ENCODE measurements at places on chromosomes 1 and 21.

GRCh38 chr1:12774801-12775345 is 1.3 kb downstream of the PRAMEF12 start:
- DNase-seq: peak; percentile 41

DNA sequence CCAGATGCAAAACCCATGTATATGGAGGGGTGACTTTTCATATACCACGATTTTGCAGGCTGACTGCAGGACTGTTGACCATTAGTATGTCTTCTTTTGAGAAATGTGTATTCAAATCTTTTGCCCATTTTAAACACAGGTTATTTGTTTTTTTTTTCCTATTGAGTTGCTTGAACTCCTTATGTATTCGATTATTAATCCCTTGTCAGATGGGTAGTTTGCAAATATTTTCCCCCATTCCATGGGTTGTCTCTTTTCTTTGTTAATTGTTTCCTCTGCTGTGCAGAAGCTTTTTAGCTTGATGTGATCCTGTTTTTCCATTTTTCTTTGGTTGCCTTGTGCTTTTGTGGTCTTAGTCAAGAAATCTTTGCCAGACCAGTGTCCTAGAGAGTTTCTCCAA is 24.6 kb upstream of the KLF17 start:
- no peak for DNase-seq

GRCh38 chr1:214317734-214318133 is 36.8 kb downstream of the SMYD2 start:
- DNase-seq: no peak

- DNase-seq: no peak
Measured at GRCh38 chr1:15174615-15174983, 21.1 kb downstream of the TMEM51 start.

DNA sequence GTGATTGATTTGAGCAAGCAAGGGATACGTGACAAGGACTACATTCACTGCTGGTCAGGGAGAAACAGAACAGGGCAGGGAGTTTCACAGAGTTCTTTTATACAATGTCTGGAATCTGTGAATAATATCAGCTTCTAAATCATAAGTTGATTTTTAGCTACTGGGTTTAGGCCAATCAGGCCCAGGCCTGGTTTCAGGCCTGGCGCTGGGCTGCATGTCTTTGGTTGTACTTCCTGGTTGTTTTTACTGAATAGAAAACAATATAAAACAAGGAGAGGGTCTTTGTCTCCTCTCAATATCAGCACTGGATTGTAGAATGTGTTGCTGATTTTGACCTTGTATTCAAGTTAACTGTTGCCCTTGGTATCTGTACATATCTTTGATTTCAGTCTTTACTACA is 865 bp upstream of the AMY2A start:
- no peak for DNase-seq

DNA sequence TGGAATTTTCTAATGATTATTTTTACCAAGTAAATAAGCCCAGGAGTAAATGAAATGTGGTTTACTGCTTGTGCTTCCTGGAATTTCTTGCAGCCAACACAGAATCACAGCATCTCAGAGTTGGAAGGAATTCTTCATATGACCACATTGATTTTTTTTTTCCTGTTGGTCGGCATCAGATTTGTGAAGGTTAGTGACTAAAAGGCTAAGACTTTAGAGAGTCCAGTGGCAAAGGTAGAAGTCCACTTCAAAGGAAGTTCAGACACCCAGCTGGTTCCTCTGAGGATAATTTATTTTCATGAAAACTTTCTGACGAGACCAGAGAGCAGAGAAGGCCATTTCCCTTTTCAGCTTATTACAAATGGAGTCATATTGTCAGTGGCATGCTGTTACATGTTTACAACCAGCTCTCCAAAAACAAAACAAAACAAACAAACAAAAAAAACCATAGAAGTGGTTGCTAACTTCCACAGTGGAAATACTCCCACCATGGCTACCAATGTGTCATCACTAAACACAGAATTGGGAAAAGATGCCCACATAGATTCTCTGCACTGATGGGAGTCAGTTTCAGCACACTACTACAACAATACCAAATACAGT is 77.2 kb upstream of the CDC42BPA start:
- no peak for DNase-seq

- DNase-seq: no peak
Measured at GRCh38 chr1:209587789-209588188, 4.3 kb downstream of the CAMK1G start.

- DNase-seq: no peak
Measured at GRCh38 chr1:156371553-156372264, 2.7 kb downstream of the RHBG start.

DNA sequence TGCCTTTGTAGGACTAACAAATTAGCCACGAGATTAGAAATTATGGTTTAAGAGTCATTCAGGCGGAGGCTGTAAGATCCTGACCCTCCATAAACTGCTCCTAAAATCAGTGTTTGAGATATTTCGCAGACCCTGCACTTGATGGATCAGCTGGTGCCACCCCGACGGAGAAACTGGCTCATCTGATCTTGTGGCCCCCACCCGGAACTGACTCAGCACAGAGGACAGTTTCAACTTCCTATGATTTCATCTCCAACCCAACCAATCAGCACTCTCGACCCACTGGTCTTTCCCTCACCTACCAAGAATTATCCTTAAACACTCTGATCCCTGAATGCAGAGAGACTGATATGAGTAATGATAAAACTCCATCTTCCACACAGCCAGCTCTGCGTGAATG is 3.7 kb upstream of the JAM2 start:
- no peak for DNase-seq

- DNase-seq: no peak
Measured at GRCh38 chr21:14737284-14737691, 191.2 kb upstream of the SAMSN1 start.

- DNase-seq: no peak
Measured at GRCh38 chr1:175904808-175905207, 161.4 kb upstream of the TNR start.

DNA sequence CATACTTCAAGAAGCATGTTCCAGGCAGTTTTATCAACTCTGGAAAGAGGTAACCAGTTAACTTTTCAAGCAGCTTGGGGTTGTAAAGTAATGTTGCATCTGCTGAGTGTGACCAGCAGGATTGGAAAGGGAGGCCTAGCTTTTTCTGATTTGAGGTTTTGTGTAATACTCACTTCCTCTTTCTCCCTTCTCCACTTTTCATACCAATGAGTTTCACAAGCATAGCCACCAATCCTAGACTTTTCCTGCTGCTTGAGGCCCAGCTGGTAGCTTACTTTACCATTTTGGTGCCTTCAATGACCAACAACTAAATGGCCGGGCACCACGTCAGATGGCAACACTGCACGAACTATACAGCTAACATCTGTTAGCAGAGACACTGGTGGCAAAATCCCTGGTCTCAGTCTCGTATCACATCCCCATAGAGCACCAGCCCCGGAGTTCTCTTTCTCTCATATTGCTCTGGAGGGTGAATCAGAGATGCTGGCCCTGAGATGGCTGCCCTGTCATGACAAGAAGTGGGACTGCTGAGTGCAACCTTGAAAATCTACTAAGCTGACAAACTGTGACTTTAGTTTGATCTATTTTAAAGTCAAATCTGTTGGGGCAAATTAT is 14.8 kb upstream of the GPR88 start:
- DNase-seq: no peak

DNA sequence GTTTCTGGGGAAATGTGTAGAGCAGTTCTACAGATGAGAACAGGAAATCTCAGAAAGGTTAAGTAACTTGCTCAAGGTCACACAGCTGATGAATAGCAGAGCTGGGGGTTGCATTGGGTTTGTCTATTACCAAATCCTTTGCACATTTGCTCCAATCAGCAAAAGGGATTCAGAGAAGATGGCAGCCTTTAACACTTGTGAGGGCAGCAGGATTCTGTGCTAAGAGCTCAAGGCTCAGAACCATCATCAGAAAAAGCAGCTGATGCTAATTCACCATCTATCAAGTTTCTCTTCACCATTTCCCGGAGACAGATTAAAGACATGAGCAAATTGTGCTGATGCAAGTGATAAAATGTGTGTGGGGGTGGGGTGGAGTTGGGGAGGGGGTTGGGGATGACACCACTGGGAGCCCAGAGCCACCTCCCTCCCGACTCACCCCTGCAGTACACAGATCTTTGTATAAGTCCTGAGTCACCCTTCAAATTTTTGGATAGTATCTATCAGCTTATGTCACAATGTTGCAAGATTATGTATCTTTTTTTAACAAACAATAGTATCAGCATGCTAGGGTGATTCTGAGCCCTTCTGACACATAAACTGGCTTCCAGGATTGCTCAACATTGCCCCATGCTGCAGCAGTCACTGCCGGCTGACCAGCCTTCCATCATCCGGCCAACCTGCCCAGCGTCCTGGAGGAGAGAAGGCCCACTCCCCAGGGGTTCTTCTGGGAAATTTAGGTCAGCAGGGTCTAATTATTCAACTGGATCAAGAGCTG is 2.8 kb upstream of the SPSB1 start:
- no peak for DNase-seq

DNA sequence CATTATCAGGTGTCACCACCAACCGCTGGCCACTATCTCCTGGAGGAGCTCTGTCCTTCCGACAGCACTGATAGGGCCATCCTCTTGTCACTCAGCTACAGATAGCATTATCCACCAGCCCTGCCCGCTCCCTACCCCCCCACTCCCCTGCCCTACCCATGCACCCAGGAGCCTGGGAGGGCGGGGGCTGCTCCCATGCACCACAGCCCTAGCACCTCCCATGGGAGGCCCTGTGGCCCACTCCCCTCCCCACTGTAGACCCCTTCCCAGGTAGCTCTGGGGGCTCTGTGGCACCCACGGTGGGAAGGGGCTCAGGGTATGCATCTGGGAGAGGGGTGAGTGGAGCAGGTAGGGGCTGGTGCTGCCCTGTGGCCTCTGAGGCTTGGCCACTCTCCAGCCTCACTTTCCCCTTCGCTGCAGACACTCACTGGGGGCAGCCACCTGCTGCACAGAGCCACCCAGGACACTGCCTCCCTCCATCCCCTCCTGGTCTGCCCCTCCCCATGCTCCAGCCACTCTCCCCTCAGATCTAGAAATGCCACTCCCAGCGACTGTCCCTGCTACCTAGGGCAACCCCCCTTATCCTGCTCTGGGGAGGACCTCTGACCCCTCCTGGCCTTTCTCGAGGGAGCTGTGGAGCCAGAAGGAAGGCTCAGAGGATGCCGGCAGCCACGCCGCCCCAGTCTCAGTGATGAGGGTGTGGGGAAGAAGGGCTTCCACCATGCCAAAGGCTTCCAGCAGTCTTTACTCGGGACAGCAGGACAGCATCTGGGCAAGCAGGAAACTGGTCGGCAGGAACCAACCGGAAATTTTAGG is 58.5 kb downstream of the WNT9A start:
- peak; percentile 78 for DNase-seq

GRCh38 chr1:202123336-202123813 is 658 bp downstream of the GPR37L1 start:
- no peak for DNase-seq

DNA sequence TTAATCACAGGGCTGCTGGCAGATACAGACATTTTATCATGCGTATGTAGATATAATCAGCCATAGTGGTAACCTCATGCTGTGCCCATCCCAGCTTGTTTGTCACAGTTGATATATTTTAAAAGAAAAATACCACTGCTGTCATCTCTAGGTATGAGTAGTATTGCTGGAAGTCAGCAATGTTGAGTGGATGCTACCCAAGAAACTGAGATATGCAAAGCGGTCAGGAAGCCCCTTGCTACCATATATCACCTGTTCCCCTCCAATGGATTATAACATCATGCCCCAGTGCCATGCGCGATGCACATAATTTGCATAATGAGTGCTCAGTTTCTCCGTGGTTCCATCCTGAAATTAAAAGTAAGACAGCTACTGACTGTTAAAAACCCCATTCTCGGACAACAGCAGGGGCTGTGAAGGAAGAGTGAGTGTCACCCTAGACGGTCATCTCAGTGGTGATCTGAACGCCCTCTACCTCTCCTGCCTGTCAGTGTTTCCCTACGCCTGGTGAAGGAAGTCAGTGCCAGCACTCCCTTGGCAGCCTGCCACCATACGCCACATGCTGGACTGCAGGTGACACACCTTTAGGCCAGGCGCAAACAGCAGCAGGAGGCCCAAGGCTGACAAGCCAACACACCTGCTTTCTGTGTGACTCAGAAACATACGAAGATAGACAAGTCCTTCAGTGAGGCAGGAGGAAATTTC is 2.7 kb downstream of the IL10RB start:
- DNase-seq: no peak

- DNase-seq: no peak
Measured at GRCh38 chr1:225987491-225988316, 11.4 kb downstream of the SDE2 start.

- no peak for DNase-seq
Measured at GRCh38 chr1:3717041-3717714, 35.1 kb upstream of the CCDC27 start.

DNA sequence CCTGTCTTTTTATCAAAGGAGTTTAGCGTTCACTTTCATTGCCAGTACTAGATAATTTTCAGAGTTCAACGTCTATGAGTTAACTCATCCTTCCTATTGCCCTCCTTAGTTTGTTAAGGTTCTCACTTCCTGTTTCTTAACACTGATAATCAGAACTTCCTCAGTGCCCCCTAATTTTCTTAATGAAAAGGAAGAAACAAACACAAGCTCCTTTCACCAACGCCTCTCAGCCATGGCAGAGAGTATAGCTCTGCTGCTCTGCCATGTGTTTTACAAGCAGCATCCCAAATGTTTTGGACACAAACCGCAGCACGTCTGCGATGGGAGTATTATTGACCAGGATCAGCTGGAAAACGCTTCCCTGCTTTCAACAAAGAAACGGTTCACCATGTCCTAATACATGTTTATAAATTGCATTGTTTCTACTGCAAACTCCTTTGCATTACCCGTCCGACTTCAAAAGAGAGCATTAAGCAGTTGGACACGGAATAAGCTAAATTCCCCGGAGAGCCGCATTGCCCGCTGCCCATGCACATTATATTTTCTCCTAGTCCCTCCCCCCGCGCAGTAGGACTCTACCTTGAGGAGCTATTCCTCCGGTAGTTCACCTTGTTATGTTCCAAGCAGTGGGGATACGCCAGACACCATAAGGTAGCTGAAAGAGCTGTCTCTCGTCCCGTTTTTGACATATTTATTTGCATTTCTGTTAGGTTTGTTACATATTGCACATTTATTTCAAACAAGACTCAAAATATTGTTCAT is 561 bp downstream of the OLFM3 start:
- no peak for DNase-seq

DNA sequence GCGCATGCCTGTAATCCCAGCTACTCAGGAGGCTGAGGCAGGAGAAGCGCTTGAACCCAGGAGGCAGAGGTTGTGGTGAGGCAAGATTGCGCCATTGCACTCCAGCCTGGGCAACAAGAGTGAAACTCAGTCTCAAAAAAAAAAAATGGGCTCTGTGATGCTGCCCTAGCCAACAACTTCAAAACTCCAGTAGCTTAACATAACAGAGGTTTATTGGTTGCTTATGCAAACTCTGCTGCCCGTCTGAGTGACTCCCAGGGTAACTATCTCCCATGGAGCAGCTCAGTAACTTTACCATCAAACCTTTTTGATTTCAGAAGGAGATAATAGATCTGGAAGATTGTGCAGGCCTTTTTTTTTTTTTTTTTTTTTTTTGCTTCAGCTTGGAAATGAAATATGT is 18.9 kb upstream of the ITLN2 start:
- no peak for DNase-seq

DNA sequence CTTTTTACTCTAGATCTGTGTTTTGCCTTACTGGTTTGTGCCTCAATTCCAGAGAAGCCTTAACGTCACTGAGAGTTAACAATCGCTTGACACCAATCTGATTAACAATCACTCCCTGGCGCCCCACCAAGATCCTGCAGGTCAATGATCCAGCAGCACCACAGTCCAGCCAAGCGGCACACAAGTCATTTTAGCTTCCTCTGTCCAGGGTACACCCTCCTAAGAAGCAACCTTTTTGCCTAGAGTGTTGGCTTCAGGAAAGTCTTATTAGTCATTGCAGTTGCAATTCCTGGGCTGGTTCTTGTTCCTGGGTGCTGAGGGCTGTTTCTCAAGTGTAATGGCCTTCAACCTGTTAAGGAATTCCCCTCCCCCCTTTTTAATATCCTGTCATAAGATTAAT is 323.0 kb upstream of the USP25 start:
- no peak for DNase-seq
